ENCODE measurements at places on chromosomes 13 and 19. TPM values are rescaled to one million over a fixed set of nuclear protein-coding genes. Genes with fewer than 3 reads are reported as not detected.

Gene MARK4
- total RNA-seq: 11.3 TPM

Gene ZNF665
- total RNA-seq: 0.69 TPM

DNA sequence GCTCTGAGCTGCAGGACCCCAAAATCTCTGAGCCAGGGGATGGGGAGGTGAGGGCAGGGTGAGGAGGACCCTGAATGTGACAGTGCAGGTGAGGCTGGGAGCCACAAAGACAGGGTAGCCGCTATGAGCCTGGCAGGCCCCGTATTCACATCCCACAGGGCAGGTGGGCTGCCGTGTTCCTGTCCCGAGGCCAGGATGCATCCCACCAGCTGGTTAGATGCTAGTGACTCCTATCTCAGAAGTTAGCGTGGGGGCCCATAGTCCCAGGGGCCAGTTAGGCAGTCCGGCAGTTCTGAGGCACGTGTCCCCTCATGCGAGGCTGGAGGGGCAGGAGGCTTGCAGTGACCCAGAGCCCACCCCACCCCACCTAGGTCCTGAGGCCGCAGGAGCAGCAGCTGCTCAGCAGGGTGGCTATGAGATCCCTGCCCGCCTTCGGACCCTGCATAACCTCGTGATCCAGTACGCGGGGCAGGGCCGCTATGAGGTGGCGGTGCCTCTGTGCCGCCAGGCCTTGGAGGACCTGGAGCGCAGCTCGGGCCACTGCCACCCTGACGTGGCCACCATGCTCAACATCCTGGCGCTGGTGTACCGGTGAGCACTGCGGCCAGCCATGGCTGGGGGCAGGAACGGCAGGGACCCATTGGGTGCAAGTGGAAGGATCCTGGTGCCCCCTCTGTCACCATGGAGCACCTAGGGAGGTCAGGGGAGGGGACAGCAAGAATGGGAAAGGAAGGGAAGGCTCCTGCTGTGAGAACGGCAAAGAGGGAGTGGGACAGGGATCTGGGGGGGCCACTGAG lies 7.2 kb downstream of the KLC3 start:
- DNase-seq: no peak

Gene CFAP97D2
- total RNA-seq: 0.08 TPM

Gene LGI4
- not detected for total RNA-seq

DNA sequence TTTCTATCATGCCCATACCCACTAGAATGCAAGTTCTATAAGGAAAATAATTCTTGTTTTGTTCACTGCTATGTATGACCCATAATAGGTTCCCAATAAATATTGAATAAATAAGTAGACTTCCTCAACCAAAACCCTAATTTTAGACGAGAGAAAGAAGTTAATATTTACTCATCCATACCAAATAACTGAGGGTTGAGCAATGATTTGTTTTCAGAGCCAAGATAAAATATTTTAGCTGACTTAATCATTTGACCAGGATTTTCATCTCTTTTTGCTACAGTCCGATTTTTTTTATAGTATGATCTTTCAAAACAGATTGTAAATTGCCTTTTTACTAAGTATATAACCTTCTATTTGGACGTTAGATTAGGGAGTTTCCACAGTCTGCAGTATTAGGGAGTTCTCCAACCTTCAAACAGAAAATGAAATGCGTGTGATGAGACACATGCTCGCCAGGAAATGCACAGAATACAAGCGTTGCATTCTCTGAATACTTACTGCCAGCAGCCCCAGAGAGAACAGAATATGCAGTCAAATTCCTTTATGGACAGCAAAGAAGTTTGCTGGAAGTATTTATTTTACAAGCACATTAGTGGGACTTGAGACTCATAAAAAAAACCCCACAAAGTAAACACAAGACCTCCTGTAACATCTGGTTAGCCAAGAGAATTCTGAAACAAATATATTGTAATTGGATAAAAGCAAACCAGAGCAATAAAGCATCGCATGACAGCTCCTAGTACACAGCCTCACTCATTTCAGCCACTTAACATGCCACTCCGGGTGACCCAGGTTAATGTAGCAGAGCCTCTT lies 230.0 kb downstream of the MYO16 start:
- peak; percentile 87 for DNase-seq

DNA sequence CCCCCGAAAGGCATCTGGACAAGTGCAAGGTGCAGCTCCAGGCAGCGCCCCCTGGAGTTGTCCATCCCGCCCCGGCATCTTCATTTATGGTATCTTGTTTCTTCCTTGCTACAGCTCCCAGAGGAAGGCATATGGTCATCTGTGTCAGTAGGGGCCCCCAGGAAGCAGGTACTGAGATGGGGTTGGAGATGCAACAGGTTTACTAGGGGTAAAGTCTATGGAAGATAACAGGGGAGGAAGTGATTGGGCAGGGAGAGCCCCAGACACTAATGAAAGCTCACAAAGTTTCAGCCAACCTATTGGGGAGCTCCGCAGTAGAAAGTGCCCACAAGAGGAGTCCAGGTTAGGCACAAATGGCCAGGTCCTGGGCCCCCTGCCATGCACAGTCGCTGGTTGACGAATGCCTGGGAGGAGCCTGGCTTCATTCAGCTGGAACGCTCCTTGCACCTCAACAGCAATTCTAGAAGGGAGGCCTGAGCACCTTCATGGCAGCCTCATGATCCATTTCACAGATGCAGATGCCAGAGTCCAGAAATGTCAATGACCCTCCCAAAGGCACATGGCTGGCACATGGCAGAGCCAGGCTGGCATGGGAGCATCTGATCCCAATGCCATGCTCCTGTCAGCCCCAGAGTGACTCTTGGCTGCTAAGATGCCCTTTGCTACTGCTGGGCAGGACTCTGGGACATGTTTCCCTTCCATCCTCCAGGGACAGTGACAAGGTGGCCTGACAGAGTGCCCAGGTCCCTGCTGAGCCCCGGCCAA lies 23.8 kb upstream of the PEPD start:
- DNase-seq: no peak

All from SJSA1 (cell line).